ENCODE measurements at places on chromosomes 2 and 18. TPM values are rescaled to one million over a fixed set of nuclear protein-coding genes. Genes with fewer than 3 reads are reported as not detected.

- no peak overlapping the region for H3K4me3 ChIP-seq
- DNase-seq, result no peak
- no peaks in the 10 kb centered on the region for H3K4me1 ChIP-seq
- H3K36me3 ChIP-seq, result no peaks in the 10 kb centered on the region
Observed at GRCh38 chr2:235601960-235602704, 108.3 kb downstream of the AGAP1 start.

- no peak for DNase-seq
- no peak overlapping the region for H3K4me3 ChIP-seq
- no peak overlapping the region for H3K27ac ChIP-seq
- no peaks in the 10 kb centered on the region for H3K27me3 ChIP-seq
- H3K36me3 ChIP-seq, result no peaks in the 10 kb centered on the region
Observed at GRCh38 chr2:19021100-19021476, 337.3 kb downstream of the OSR1 start.

- H3K27ac ChIP-seq, result no peak overlapping the region
- H3K27me3 ChIP-seq, result no peaks in the 10 kb centered on the region
- H3K4me3 ChIP-seq, result no peak overlapping the region
- no peak for DNase-seq
- no peaks in the 10 kb centered on the region for H3K36me3 ChIP-seq
Observed at GRCh38 chr18:78639006-78639950, 340.3 kb upstream of the SALL3 start.

DNA sequence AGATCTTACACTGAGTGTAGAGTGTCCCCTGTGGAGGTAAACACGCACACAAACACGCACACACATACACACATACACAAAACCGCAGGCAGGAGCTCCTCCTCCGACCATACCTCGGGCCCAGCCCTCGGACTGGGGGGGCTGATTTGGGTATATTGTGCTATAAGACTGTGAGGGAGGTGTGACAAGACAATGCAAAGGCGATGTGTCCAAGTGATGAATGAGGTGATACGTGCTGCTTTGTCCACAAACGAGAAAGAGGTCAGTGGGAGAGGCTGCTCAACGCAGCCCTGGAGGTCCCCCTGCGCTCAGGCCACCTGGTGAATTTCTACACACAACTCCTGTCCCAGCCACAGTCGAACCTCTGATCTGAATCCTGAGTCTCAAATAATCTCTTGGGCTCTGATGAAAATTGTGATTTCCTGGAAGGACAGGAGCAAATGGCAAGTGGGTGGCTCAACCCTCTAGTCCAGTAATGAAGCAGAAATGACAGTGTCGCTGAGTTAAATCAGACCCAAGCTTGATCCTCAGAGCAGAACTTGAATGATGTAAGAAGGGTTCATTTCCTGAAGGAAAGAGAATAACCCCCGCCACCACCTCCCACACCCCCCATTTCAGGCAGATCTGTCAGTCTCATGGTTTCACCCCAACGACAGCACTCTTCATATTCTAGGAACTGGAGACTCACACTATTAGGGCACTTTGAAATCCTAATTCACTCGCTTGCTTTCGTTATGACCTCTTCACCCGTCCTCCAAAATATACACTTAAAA lies 48.9 kb upstream of the ASXL2 start:
- no peak overlapping the region for H3K4me3 ChIP-seq
- no peaks in the 10 kb centered on the region for H3K36me3 ChIP-seq
- no peaks in the 10 kb centered on the region for H3K4me1 ChIP-seq
- no peak for DNase-seq

GRCh38 chr2:46502291-46502885 lies 23.0 kb downstream of the TMEM247 start:
- no peak overlapping the region for H3K4me3 ChIP-seq
- H3K36me3 ChIP-seq, result no peaks in the 10 kb centered on the region
- no peak overlapping the region for H3K27ac ChIP-seq

DNA sequence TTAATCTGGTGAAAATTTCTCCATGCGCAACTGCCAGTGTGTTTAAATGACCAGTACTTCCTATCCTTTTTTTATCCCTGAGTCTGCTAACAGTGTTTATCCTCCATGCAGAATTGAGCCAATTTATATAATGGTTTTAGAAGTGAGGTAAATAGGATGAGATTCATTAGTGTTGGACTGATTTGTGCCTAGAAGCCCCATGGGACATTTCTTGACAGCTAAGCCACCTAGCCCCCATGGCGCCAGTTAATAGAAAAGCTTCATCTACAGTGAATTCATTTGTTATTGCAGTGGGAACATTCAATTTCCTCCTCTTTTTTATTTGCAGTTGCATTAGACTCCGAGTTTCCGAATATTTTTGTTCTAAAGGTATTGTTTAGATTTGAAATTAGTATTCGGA lies 175.6 kb downstream of the ARL6IP6 start:
- no peak overlapping the region for H3K4me3 ChIP-seq
- no peak for DNase-seq
- H3K27me3 ChIP-seq, result no peaks in the 10 kb centered on the region
- H3K4me1 ChIP-seq, result no peaks in the 10 kb centered on the region
- no peaks in the 10 kb centered on the region for H3K36me3 ChIP-seq

DNA sequence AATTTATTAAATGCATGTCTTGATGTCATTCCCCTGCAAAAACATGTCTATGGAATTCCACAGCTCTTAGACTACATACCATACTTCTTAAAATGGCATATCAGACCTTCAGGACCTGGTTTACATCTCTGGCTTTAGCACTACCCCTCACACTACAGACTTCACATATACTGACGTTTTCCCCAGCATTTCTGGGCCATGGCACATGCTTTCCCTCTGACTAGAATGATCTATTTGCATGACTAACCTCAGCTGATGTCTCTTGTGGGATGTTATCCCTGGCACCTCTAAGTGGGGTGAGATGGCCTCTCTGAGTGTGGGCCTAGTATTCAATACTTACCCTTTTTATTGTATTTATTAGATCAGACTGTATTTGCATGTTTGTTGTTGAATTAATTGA lies 381.6 kb downstream of the ERBB4 start:
- H3K27ac ChIP-seq, result no peak overlapping the region
- no peaks in the 10 kb centered on the region for H3K27me3 ChIP-seq
- no peaks in the 10 kb centered on the region for H3K36me3 ChIP-seq
- no peak overlapping the region for H3K4me3 ChIP-seq

DNA sequence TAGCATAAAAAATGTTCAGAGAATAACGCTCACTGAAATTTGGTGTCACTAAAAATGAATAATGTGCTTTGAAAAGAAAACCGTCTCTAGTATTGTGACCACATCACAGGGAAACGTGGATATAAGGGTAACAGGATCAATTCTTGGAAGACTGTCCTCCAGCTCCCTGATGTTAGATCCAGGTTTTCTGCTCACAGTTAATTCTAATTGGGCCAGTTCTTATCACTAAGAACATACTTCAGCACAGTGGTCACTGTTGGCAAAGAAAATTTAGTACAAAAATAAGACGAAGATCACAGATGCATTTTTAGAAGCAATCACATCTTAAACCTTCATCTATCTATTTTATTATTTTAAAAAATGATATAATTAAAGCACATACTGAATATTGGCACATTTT lies 57.0 kb upstream of the CD226 start:
- DNase-seq, result no peak
- H3K4me3 ChIP-seq, result no peak overlapping the region
- H3K27me3 ChIP-seq, result no peaks in the 10 kb centered on the region
- H3K36me3 ChIP-seq, result peaks cover 6% of the 10 kb centered on the region
- H3K4me1 ChIP-seq, result no peaks in the 10 kb centered on the region
- H3K27ac ChIP-seq, result no peak overlapping the region

DNA sequence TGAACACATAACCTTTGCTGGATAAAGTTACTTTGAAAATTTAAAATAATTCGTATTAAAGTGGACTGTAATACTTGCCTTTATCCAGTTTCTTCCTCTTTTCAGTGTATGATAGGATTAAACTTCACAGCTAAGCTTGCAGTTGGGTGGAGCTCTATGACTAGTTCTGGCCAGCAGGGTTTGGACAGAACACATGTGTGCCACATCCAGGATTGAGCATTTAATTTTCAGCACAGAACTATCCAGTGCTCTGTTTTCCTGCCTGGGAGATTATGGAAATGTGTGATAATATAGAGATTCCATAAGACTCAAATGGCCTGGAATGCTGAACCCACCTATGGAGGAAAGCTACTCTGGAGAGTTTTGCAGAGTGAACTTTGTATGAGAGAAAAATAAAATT lies 200.2 kb downstream of the OSR1 start:
- no peaks in the 10 kb centered on the region for H3K27me3 ChIP-seq
- no peak overlapping the region for H3K4me3 ChIP-seq
- H3K36me3 ChIP-seq, result no peaks in the 10 kb centered on the region
- no peak for DNase-seq
- H3K4me1 ChIP-seq, result no peaks in the 10 kb centered on the region
- H3K27ac ChIP-seq, result no peak overlapping the region

GRCh38 chr18:11008505-11008904 lies 140.9 kb downstream of the PIEZO2 start:
- H3K4me1 ChIP-seq, result no peaks in the 10 kb centered on the region
- no peaks in the 10 kb centered on the region for H3K27me3 ChIP-seq
- no peak overlapping the region for H3K27ac ChIP-seq

GRCh38 chr2:220811115-220811514 lies 761.0 kb downstream of the EPHA4 start:
- no peaks in the 10 kb centered on the region for H3K27me3 ChIP-seq
- no peak for DNase-seq
- H3K36me3 ChIP-seq, result no peaks in the 10 kb centered on the region
- no peak overlapping the region for H3K27ac ChIP-seq
- H3K4me1 ChIP-seq, result no peaks in the 10 kb centered on the region
- no peak overlapping the region for H3K4me3 ChIP-seq

The TXNDC2 gene
- total RNA-seq, result not detected

The CCDC102B gene
- 9.9 TPM for total RNA-seq

The GREB1 gene
- 2.5 TPM for total RNA-seq

The CTAGE1 gene
- not detected for total RNA-seq

The SELENOI gene
- 47.6 TPM for total RNA-seq

The ANKRD29 gene
- 0.45 TPM for total RNA-seq

The CFAP221 gene
- not detected for total RNA-seq

The ELP2 gene
- total RNA-seq, result 129 TPM

The PRSS56 gene
- total RNA-seq, result not detected

The PPP1R7 gene
- 60.4 TPM for total RNA-seq

The SIX3 gene
- total RNA-seq, result 0.15 TPM

The ANO7 gene
- 1.1 TPM for total RNA-seq

Data from natural killer cell (primary cell).